D341Med (cell line): ENCODE measurements at places on chromosomes 11 and 22.

- no peak for DNase-seq
Observed at GRCh38 chr11:61893981-61894380, 2.6 kb upstream of the FADS3 start.

- no peak for DNase-seq
Observed at GRCh38 chr11:8767466-8768142, 85.0 kb downstream of the RPL27A start.

DNA sequence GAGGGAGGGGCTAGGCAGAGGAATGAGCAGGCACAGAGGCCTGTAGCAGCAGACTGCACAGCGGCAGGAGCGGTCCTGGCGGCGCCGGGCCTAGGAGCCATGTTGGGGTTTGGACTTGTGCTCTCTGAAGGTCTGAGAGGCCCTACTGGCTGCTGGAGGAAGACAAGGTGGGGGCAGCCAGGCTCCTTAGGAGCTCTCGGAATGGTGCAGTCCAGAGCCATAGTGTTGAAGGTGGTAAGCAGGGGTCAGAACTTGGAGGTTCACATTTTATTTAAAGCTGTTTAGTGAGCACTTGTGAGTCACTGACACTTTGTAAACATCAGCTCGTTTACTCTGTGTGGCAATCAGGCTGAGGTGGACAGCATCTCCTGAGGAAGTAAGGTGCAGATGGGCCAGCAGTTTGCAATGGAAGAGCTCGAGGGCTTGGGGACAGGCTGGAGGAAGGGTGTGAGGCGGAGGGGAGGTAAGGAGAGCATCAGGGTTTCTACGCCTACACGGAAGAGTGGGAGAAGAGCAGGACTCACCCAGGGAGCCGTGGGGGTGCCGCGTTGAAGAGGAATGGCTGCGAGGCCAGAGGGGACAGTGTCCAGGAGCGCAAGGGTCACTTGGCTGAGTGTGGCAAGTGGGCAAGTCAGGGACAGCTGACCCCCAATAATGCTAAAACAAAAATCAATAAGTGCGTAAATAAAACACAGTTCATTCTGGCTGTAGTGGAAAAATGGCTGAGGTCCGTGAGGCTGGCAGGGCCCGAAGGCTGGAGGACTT, 10.0 kb upstream of the TMEM191C start:
- DNase-seq: no peak

- no peak for DNase-seq
Observed at GRCh38 chr11:65774525-65775306, 6.1 kb downstream of the AP5B1 start.

GRCh38 chr22:43391306-43391705, 20.5 kb upstream of the MPPED1 start:
- no peak for DNase-seq

DNA sequence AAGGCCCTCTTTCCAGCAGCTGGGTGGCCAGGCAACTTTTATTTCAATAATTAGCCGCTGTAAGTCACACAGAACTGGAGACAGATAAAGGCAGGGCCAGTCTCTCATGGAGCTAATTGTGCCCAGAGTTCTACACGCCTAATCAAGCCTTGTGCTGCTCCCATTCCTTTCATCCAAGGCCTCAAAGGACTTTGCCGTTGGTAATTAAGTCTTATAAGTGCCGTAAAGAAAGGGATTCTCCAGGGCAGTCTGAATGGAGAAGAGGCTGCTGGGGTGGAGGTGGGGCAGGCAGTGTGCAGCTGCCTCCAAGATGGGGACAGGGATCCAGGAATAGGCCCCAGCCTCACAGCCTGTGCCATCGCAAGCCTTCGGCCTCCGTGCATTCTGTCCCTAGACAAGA, 357.9 kb downstream of the TENM4 start:
- DNase-seq: no peak

DNA sequence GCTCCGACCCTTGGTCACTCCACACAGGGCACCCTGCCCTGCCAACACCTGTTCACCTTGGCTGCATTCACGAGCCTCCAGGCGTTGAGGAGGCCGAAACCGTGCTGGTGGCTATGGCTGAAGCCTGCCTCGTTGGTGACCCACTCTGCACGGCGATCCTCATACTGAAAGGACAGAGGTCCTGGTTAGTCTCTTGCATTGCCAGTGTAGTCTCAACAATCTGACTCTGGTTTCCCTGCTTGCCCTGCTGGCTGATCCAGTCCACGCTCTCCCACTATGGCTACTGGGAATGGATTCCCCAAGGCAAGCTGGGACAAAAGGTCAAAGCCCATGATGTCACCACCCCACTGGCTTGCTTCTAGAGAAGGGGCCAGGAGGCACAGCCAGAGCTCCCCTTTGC, 12.9 kb downstream of the PCSK7 start:
- no peak for DNase-seq

GRCh38 chr11:107482234-107482633, 24.6 kb upstream of the CWF19L2 start:
- DNase-seq: no peak

DNA sequence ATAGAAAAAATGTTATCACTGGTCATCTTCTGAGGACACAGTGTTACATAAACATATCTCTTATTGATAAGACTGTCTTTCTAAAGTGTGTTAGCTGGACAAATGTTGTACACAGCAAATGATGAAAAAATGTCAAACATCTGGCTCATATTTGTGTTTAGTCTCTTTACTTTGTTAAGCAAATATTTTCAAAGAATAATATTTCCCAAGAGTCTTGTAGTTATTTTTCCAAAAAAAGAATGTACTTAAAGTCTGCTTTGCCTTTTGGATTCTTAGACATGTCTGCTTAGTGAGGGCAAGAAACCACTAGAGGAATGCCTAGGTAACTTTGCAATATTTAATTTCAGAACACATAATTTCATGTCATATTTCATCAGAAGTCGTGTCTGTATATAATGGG, 23.9 kb upstream of the CCDC179 start:
- no peak for DNase-seq

- peak; percentile 83 for DNase-seq
Observed at GRCh38 chr11:1640076-1640946, 10.7 kb downstream of the KRTAP5-5 start.

- DNase-seq: peak; percentile 78
Observed at GRCh38 chr11:19938169-19938856, 222.0 kb downstream of the DBX1 start.

GRCh38 chr11:130160498-130161155, 1.0 kb downstream of the ST14 start:
- no peak for DNase-seq

GRCh38 chr22:41387341-41387740, 5.6 kb downstream of the TEF start:
- DNase-seq: no peak

DNA sequence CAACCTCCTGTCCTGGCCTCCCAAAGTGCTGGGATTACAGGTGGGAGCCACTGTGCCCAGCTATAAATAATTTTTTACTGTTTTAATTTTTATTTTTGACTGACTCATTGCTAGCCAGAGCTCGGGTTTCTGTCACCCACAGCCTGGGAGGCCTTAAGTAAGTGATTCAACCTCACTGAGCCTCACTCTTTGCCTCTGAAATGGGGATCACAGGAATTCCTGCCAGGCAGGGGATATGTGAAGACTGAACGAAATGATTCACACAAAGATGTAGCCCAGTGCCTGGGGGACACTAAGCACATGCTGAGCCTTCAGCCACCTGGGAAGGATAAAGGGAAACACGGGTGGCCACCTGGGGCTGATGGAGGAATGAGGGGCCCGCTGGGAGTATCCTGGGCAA, 3.8 kb upstream of the LRRC74B start:
- DNase-seq: no peak

- peak; percentile 25 for DNase-seq
Observed at GRCh38 chr22:29171721-29172120, 34.0 kb upstream of the EMID1 start.

DNA sequence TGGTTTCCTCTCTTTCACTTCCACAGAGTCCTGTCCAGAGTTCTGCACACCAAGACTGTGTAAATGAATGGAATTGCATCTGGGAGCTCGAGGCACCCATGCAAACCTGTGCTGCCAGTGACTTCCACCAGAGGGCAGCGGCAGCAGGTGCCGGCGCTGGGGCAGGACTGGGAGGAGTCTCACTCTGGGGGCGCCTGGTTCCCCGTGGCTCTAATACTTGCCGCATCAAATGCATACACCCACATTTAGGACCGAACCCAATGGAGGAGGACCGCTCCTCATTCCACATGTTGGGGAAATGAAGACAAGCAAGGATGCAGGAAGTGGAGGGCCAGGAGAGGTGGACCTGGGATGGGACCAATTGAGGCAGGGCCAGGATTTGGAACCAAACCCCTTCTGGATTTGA, 1.1 kb upstream of the CD6 start:
- peak; percentile 86 for DNase-seq

DNA sequence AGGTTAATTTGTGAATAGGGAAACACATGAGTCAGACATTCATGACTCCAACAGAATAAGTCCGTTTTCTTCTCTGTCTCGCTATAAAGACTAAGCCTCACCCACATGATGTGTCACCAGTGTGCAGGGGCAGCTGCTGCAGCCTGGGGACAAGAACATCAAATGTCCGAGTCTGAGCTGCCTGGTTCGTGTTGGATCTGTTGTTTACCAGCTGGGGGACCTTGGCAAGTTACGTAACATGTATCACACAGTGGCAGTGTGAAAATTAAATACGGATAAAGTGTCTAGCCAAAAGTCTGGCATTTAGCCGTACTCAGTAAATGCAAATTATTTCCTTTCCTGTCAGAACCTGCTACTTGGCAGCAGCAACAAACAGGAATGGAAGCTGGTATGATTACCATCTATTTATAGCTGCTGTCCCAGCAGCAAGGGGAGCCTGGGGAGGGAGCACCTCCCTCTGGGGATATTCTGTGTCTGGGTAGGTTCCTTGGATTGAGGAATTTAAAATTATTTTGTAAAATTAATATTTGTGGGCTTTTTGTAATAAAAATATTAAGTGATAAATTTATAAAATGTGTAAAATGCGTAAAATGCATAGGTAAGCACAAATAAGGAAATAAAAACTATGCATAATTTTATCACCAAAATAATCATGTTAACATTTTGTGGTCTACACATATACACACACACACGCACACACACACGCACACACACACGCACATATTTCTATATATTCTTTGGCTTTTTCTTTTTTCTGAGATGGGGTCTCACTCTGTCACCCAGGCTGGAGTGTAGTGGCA, 1.3 kb upstream of the CLDN25 start:
- DNase-seq: no peak

GRCh38 chr11:134519390-134519750, 107.3 kb upstream of the B3GAT1 start:
- no peak for DNase-seq

DNA sequence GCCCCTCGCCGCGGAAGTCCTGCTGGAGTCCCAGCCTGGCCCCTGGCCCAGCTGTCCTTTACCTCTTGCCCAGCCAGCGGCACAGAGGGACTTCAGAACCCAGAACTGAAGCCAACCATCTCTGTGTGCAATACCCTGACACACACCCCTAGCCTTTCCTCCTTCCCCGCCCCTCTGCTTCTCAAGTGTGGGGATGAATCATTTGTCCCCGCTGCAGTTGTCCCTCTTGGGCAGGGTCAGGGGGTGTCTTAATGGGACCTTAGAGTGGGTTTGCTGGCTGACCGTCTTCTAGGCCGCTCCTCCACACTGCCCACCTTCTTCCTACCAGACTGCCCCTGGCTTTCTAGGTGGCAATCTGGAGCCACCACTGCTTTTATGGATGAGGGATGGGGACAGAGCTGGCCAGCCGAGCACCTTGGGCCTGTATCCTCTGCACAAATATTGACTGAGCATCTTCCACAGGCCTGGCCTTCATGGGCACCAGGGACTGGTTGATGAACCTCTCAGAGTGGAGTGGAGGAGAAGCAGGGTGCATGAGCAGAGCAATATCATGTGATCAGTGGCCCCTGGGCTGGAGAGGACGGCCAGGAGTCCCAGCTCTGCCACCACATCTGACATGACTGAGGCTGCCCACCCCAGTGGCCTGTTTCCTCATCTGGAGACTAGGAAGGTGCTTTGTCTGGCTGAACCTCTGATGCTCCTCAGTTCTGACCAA, 668 bp upstream of the CHST1 start:
- no peak for DNase-seq

DNA sequence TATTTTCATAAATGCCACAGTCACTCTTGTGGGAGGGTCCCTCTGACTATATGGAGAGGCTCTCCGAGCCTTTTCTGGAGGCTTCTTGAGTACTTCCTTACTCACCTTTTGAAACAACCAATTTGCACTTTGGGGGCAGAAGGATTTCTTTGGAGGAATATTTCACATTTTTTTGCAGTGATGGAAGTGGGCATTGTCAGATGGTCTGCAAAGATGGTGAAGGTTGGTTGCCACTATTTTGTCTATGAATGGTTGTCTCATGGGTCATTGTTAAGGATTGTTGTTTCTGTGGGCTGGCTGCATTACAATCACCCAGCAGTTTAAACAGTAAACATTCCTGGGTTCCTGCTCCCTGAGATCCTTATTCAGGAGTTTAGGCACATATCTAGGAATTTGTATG, 388.2 kb downstream of the TMEM135 start:
- DNase-seq: no peak

- peak; percentile 44 for DNase-seq
Observed at GRCh38 chr11:12799334-12799835, 125.2 kb downstream of the TEAD1 start.

- no peak for DNase-seq
Observed at GRCh38 chr22:38921120-38921519, 36.3 kb upstream of the APOBEC3A start.

DNA sequence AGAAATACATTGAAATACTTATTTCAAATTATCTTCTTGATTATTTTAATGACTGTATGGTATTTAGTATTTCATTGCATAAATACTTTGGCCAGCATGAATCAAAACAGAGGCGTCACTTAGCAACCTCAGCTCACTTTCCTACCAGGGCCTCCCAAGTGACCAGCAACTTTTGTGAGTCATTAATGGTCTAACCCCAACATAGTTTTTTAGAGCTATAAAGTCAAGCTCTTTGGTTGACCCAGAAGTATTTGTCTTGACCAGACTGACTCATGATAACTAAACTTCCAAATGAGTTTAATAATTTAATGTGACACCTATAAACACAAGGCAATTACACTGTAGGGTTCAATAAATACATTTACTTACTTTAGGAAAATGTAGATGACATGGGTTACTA, 27.9 kb upstream of the RBMXL2 start:
- no peak for DNase-seq

GRCh38 chr11:18368221-18368620, 26.1 kb upstream of the LDHA start:
- DNase-seq: no peak

DNA sequence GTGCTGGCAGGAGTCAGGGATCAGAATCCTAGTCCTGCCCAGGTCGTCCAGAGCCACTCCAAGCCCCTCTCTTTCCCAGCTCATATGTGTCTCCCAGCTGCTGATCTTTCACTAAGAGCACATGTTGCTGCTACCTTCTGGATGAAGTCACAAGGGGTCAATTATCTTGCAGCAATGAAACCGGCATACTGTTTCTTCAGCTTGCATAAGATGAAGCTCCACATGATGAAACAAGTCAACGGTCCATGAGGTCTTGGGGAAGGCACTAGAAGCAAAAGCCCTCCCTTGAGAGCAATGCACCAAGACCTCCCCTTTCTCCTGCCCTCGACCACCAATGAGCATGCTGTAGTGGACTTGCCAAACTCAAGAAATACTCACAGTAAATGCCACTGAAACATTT, 148.9 kb downstream of the TENM4 start:
- DNase-seq: no peak
